ENCODE measurements at places on chromosomes 12 and 14.

GRCh38 chr12:13177906-13178305, 18.6 kb upstream of the EMP1 start:
- DNase-seq: no peak

DNA sequence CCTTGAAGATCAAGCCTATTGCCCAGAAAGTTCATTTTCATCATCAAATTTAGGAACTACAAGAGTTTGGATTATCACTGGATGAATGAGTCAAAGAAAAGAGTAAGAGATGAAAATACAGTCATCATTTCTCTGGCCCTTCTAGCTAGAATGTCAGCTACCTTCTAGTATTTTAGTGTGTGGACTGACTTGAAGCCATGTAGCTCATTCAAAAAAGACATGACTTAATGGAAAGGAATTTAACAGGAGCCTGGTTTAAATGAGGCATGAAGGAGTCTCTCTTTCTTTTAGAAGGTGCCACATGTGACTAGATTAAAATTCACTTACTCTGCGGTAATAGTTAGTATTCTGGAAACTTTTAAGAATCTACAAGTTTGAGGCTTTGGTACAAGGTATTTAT, 7.1 kb downstream of the PTHLH start:
- no peak for DNase-seq

DNA sequence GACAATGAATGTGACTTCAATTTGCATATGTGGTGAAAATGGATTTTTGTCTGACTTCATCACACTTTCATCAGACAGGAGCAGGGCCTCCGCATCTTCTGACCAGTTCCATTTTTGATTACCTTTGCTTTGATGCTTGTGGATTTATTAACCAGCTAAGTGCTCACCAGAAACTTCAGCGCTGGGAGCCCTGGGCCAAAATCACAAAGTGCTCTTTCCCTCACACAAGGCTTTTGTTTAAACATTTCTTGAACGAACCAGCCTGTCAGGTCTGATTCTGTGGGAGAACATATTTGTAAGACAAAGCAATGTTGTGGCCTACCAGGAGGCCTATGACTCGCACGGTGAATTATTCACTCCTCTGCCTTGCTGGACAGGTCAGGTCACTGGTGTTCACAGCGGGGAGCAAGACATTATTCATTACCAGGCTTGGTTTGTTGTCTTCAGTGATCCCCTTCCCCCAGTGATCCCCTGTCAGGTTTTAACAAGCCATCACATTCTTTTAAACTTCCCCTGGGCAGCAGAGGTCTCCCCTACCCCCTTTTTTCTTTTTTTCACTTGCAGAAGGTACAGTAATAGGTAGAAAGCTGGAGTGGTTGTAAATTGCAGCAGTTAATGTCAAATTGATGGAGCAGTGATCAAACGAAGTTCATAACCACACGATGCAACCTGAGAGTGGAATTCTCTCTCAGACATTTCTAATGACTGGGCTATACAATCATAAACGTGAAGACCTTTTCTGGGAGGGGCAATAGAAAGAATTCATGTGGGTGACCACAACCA, 167.5 kb upstream of the PRICKLE1 start:
- peak; percentile 71 for DNase-seq

DNA sequence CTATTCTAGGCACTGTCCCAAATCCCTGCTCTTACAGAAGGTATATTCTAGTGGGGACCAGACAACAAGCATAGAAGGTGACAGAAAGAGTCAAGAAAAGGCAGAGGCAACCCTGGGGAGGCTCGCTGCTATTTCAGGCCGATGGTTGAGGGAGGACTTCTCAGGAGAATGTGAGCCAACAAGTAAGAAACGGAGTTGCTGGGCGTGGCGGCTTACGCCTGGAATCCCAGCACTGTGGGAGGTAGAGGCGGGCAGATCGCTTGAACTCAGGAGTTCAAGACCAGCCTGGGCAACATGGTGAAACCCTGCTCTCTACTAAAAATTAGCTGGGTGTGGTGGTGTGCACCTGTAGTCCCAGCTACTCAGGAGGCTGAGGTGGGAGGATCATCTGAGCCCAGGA, 4.7 kb upstream of the GOLGA3 start:
- no peak for DNase-seq

DNA sequence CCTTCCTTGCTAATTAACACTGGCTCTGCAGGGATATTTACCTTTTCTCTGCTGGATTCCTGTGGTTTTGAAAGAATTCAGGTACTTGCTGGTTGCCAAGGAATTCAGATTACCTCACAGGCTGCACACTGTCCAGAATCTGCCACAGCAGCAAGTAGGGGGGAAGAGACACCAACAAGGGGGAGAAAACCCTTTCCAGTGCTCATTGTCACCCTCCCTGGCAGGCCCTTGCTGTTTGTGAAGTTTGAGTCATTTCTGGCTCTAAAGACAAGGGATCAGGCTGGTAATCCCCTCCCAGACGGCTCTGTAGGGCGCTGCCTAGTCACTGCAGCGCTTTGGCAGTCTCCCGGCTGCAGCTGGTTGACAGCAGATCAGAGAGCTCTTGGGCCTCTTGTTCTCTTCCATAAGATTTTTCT, 50.8 kb downstream of the TTLL5 start:
- DNase-seq: peak; percentile 17

DNA sequence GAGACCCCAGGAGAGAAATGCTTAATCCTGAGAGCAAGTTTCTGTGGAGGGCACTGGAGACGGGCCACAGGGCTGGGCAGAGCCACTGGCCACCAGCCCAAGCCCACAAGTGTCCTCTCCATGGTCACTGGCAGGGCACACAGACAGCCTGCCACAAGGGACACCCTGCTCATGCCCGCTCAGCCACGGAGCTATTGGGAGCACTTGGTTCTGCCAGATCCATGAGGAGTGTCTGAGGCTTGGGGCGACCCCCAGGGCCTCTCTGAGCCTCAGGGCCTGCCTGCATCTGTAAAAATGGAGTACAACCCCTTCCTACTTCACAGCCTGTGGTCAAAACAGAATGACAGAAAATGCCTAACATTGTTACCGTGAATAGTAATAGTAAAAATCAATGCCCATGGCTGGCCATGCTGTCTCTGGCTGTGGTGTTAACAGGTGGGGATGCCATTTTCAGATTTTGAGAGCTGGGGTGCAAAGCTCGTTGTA, 3.2 kb downstream of the PGF start:
- DNase-seq: no peak

DNA sequence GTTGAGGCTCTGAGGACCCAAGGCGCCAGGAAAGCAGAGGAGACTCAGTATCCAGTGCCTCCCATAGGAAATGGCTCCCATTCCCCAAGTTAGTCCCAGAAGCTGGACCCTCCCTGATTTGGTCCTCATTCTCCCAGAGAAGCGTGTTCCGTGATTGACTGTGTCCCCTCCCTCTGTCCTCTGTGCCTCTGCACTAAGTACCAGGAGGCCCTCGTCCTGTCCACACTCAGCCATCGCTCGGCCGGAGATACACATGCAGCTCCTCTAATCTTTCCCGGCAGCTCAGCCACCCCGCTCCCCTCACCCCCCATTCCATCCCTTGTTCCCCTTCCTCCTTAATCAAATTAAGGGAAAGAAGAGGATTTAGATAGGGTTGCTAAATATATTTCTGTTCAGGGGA, 28.3 kb upstream of the ATP2A2 start:
- DNase-seq: no peak

GRCh38 chr12:8446642-8447547, 8.9 kb upstream of the CLEC6A start:
- no peak for DNase-seq

GRCh38 chr12:9773216-9773877, 12.6 kb upstream of the CD69 start:
- no peak for DNase-seq

DNA sequence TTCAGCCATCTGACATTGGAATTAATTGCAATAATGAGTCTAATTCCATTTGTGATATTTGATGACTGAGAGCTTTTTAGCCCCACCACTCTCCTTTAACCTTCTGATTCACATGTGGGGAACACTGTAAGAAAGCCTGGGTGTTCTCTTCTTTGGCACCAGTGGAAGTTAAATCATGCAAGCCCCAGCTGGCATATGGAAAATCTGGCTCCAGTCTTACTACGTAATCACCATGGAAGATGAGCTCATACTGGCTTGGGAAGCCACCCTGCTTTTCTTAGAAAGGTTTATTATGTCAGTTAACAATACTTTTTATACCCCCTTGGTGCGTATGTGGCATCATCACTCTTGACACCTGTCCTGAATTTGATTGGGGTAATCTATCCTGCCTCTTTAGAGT, 479.3 kb downstream of the SLC16A7 start:
- DNase-seq: no peak

GRCh38 chr12:124218243-124218560, 76.7 kb upstream of the RFLNA start:
- no peak for DNase-seq

- DNase-seq: no peak
Observed at GRCh38 chr12:101044512-101045059, 165.5 kb downstream of the SLC5A8 start.

GRCh38 chr14:96264853-96265252, 8.8 kb downstream of the BDKRB1 start:
- DNase-seq: no peak

DNA sequence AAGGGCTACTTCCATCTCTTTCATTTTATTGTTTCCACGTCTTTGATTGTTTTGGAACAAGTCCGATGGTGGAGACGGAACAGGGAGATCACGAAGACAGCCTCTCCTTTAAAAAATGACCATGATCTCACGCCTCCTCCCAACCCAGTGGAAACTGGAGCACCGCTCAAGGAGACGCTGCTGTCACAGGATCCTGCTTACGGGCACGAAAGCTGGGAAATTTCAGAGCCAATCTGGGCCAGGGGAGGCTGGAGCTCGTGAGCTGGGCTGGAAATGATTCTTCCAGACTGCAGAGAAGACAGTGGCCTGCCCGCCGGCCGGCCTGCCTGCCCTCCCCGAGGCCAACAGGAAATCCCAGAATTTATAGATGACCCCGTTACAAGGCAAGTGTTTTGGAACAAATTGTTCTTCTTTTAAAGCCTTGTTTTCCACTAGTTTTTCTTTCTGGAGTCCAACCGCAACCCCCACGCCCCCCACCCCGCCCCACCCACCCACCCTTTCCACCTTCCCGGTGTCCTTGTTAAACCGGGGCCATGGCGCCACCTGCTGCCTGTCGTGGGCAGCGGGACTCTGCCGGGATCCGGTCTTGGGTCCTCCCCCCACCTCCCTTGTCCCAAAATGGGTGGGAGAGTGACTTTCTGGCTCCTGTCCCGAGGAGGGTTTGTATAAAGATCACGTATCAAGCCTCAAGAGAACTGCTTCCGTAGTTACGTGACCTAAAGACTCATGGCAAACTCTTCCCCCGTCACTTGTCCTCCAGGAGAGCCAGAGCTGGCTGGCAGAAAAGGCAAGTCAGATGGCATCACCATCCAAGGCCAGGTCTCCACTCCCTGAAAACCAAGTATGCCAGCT, 40.3 kb downstream of the MAP1LC3B2 start:
- no peak for DNase-seq

DNA sequence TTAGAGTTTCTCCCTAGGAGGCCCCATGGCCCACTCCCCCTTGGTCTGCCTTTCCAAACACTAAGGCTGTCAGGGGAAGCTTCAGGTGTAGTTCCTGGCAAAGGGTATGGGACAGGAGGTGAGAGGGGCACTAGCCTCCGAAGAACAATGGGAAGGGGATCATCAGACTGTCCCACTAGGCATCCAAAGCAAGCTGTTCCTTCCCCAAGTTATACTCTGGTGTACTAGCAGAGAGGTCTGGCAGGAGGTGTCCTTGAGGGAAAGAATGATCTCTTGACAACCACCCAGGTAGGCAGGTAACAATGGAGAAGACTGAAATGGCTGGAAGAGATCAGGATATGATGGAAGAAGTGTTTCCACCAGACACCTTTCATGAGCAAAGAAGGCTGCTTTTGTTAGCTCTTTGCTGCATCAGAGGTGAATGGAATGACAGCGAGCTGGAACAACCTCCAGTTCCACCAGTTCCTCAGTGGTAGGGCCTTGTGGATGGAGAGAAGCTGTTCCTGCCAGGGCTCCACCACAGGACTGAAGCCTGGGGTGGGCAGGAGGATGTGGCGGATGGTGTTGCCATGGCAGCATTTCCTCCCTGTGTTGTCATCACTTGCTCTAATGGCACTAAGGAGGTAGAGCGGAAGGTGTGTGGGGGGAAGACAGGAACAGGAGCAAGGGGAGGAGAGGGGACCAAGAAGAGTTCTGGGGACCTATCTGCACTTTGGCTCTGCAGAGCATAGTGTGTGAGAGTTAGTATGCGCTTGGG, 2.3 kb upstream of the AGAP2 start:
- no peak for DNase-seq

- DNase-seq: no peak
Observed at GRCh38 chr12:115774148-115774895, 503.2 kb downstream of the MED13L start.

DNA sequence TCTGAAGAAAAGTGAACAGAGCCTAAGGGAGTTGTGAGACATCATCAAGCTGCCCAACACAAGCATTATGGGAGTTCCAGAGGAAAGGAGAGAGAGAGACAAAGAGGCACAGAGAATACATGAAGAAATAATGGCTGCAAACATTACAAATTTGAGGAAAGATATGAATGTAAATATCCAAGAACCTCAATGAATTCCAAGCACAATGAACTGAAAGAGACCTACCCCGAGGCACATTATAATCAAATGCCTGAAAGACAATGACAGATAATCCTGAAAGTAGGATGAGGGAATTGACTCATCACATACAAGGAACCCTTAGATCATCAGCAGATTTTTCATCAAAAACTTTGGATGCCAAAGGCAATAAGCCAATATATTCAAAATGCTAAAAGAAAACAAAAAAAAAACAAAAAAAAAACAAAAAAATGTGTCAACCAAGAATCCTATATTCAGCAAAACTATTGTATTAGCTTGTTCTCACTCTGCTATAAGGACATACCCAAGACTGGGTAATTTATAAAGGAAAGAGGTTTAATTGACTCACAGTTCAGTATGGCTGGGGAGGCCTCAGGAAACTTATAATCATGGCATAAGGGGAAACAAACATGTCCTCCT, 37.8 kb downstream of the BCL2L14 start:
- DNase-seq: no peak

- DNase-seq: no peak
Observed at GRCh38 chr12:128693771-128694170, 130.0 kb downstream of the SLC15A4 start.

GRCh38 chr12:126210448-126210847, 1145.2 kb downstream of the AACS start:
- no peak for DNase-seq

DNA sequence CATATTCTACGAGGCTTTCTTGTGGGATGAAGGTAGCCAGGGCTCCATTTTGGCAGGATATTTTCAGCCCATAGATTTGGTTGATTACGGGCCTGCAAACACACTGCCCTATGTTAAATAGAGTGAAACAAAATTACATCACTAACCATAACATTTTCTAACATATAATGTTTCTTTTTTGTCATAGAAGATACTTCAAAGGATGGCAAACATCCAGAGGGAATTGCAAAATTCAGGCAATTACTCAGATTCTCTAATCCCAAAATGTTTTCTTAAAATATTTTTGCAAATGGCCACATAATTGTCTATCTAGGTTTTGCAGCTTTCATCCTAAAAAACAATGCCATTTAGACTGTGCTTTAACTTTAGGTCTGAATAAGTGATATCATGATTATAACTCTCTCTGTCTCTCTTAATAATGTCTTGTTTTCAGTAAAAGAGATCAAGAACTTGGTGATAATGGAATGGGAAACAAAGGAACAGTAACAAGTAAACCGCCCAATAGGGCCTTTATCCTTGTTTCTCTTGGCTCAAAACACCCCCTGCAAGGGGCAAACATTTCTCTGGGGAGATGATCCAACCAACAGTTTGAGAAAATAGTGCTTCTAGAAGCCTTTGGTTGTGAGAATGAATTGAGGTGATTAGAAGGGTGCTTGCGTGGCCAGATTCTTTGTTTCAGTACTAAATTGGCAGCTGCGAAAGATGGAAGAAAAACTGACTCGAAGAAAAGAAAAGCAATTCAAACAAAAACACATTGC, 54.4 kb upstream of the BTG1 start:
- peak; percentile 27 for DNase-seq

- DNase-seq: no peak
Observed at GRCh38 chr12:130162745-130163460, 639 bp downstream of the FZD10 start.

All from brain pericyte (primary cell).